Inflammatory macrophage treated with lipopolysaccharide for 4 hours (primary cell): ENCODE measurements at places on chromosomes 2 and 18.

GRCh38 chr2:240852671-240853314 lies 15.8 kb upstream of the AGXT start:
- no peak for DNase-seq

GRCh38 chr2:20470211-20470610 lies 23.3 kb downstream of the RHOB start:
- DNase-seq: no peak

- no peak for DNase-seq
Observed at GRCh38 chr2:230881840-230882239, 17.1 kb downstream of the ITM2C start.

DNA sequence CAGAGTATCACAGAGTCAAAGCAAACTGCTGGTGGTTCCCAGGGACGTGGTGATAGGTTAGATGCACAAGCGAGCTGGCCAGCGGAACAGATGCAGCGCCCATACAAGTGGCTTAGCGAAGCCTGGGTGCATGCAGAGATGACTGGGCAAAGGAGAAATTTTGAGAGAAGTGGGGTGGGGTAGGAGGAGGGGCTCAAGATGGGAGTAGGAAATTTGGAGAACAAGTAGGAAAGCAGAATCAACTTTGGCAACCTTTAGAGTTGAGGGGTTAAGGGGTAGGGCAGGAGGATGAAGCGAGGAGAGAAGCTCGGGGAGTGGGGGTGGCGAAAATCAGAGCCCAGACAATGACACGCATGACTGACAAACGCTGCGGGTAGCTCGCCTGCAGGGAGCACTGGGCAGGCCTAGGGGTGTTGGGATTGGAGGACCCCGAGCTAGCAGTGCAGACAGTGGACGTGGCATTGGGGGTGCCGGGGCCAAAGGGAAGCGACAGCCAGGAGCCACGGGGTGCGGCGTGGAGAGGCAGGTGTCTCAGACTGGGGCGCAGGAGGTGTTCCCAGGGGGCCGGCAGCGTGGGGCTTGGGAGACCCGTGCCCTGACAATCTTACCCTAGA lies 431 bp downstream of the FAM98A start:
- peak; percentile 51 for DNase-seq

GRCh38 chr18:39057423-39058064 lies 1491.9 kb upstream of the CELF4 start:
- DNase-seq: no peak

DNA sequence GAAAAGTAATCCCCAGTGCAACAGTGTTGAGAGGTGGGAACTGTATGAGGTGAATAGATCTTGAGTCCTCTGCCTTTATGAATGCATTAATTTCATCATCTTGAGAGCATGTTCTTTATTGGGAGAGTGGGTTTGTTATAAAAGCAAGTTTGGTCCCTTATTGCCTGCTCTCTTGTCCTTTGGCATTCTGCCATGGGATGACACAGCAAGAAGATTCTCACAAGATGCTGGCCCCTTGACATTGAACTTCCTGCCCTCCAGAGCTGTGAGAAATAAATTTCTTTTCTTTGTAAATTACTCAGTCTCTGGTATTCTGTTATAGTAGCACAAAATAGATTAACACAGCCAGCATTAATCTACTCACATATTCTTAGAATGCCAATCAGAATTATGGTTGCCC lies 108.6 kb downstream of the EHBP1 start:
- DNase-seq: no peak

DNA sequence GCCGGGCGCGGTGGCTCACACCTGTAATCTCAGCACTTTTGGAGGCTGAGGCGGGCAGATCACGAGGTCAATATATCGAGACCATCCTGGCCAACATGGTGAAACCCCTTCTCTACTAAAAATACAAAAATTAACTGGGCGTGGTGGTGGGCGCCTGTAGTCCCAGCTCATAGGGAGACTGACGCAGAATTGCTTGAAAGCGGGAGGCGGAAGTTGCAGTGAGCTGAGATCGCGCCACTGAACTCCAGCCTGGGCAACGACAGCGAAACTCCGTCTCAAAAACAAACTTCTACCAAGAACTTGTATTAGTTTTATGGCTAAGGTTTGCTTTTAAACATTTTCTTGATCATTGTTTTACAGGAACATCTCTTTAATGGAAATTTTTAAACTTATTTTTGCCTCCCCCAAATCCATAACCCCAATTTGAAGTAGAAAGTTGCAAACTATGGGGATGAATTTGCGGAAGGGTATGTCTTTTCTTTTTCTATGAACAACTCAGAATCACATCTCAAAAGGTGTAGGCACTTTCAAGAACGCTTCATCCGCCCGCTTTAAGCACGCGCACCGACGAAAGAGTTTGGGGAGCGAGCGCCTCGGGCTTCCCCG lies 46.8 kb upstream of the PTMA start:
- DNase-seq: no peak

- DNase-seq: no peak
Observed at GRCh38 chr18:32219431-32220018, 29.7 kb downstream of the MEP1B start.

DNA sequence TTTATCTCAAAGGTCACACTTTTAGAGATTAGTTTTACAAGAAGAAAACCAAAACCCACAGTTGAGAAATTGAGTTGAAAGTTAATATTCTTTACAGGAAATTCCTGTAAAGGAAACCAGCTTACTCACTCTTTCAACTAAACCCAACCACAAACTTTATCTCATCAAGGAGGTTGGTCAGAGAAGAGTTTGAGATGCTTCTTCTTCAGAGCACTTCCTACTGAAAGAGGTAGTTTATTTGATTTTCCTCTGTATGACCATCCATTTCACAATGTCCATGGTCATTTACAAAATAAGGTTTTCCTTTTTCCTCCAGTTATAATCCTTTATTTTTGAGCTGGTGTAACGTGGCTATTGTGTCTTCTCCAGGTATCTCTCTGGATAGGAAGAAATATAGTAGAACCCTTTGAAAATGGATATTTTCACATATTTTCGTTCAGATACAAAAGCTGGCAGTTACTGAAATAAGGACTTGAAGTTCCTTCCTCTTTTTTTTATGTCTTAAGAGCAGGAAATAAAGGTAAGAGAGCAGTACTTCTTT lies 4.5 kb upstream of the IL18RAP start:
- peak; percentile 42 for DNase-seq

DNA sequence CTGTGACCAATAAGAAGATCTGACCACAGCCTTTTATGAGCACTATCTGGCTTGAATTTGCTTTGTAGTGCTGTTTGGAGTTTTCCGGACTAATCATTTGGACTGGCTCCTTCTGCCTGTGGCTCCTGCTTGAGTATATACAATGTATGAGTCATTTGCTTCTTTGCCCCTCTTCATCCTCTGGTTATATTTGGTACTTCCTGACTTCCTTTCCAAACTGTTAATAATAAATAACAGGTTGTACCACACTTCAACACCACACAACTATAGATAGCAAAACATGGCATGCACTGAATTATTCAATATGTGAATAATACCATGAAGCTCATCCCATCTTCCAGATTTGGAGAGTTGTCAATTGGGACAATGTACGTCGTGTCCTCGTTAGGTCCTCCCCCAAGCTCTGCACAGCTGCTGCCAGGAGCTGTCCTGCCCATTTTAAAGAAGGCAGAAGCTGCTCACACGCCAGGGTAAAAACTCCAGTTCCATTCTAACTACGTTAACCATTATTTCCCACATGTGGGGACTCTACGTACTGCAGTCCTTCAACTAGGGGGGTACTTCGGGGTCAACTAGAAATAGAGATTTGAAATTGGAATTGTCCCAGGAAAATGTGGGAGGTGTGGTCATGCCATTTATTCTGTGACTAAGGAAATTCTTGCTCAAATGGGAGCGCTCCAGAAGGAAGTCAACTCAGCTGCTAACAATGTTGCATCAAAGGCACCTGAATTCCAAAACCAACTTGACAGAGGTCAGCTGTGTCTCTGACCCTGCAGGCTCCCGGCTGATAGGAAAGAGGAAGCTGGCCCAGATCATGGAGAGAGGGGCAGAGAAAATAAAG lies 38.1 kb downstream of the ST8SIA5 start:
- DNase-seq: no peak

- no peak for DNase-seq
Observed at GRCh38 chr18:7601246-7601615, 34.1 kb downstream of the PTPRM start.

- no peak for DNase-seq
Observed at GRCh38 chr2:61633250-61633649, 95.1 kb upstream of the XPO1 start.

- DNase-seq: no peak
Observed at GRCh38 chr18:11880586-11881304, 27.4 kb downstream of the MPPE1 start.

- no peak for DNase-seq
Observed at GRCh38 chr2:98869870-98870269, 66.2 kb downstream of the CRACDL start.

DNA sequence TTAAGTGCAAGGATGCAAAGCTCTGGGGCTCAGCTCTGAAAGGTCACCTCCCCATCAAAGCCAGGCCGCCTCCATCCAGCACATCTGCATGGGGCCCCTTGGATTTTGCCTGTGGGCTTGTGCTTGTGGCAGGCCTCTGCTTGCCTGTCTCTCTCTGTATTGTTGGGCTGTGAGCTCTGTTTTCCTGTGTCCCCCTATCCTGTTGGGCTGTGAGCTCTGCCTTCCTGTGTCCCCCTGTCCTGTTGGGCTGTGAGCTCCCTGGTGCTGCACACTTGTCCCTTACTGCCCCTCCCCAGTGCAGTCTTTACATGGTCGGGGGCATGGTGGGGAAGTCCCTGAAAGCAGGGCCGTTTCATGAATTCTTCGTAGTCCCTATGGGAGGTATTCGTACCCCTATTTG lies 49.2 kb upstream of the PDIA6 start:
- DNase-seq: no peak

DNA sequence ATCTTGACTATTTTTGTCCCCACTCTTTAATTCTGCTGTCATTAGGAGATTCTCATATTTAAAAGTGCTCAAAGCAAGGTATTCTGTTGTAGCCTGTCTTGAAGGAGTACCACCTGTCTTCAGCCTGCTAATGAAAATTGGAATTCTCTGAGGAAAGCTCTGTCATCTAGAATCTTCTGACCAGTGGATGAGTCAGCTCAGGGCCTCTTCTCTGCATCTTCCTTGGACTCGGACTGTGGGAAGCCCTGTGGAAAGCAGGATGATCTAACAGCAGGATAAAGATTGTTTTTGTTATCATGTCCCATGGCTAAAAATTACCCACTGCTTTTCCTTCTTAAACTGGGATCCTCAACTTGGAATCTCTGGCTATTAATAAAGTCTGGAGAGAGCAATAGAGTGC lies 18.7 kb upstream of the TMEM200C start:
- no peak for DNase-seq

DNA sequence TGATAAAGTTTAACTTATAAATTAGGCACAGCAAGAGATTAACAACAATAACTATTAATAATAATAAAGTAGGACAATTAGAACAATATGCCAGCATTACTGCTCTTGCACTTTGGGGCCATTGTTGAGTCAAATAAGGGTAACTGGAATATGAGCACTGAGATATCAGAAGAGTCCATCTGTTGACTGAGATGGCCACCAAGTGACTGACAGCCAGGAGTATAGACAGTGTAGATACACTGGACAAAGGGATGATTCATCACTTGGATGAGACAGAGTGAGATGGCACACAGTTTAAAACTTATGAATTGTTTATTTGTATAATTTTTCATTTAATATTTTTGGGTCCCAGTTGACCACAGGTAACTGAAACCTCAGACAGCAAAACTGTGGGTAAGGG lies 20.0 kb downstream of the NAB1 start:
- no peak for DNase-seq

GRCh38 chr18:33749834-33750233 lies 171.8 kb downstream of the ASXL3 start:
- DNase-seq: no peak

DNA sequence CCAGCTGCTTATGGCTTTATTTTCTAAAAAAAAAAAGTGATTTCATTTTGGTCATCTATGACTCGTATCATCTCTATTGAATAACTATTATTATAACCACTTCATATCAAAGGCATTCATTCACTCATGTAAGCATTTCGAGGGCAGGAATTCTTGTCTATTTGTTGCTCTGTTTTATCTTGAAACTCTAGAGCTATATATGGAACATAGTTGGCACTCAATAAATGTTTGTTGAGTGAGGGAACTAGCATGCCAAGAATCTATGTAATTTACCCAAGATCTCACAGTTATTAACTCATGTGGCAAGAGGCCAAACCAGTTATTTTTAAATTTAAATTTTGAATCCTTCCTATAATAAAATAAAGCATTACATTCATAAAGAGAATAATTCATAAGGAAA lies 470.1 kb downstream of the TMX3 start:
- no peak for DNase-seq

GRCh38 chr2:69309351-69310110 lies 77.5 kb downstream of the GFPT1 start:
- DNase-seq: no peak

GRCh38 chr2:233650981-233651380 lies 14.7 kb downstream of the UGT1A10 start:
- DNase-seq: no peak

GRCh38 chr18:59877361-59877760 lies 22.4 kb upstream of the PMAIP1 start:
- DNase-seq: peak; percentile 86

DNA sequence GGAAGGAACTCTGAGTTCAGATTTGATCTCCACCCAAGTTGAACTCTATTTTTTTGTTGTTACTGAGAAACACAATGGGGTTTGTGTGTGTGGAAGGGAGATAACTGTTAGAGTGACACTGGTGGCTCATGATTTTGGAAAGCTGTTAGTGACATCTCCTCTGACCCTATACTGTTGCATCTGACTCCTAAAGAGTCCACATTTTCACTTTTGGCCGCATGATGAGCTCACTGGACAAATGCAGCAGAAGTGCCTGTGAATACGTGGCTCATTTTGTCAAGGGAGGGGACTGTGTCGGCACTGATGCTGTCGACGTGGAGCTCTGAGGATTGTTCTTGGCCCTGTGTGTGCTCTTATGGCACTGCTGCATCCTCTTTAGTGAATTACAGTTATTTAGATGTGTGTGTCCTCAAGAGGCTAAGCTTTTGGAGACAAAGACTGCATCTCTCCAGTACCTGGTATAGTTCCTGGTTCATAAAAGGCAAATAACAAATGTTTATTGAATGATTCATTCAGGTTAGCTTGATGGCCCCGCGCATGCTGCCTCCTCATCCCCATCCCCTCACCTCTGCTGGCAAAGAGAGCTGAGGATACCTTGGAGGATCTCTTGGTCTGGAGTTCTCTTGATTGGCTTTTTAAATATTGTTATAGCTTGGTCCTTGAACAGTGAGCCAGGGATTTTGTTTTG lies 135.4 kb downstream of the PHLPP1 start:
- DNase-seq: no peak

DNA sequence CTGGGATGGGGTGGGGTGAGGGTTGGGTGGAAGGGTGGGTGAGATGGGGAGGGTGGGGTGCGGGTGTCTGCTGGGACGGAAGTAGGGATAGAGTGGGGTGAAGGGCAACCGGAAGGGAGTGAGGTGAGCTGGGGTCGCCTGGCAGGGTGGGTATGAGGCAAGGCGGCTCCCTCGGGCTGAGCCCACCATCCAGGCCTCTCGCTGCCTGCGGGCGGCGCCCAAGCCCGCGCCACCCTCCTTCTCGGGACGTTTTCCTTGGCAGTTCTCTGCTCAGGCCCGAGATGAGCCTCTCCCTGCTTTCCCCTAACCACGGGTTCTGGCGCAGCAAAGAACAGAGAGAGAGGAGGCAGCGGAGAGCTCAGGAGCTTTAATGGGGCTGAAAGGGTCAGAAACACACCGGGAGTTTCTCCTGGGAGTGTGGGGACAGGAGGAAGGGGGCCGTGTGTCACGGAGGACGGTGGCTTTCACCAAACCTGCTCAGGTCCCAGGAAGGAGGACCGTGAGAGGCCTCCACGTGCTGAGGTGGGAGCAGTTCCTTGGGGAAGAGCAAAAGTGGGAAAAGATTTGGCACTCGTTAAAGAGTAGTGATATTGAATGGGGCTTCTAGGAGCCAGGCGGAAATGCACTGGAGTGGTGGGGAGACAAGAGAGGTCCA lies 4.1 kb downstream of the FEV start:
- no peak for DNase-seq
